MM.1S (cell line): ENCODE measurements at places on chromosomes 2 and 18.

DNA sequence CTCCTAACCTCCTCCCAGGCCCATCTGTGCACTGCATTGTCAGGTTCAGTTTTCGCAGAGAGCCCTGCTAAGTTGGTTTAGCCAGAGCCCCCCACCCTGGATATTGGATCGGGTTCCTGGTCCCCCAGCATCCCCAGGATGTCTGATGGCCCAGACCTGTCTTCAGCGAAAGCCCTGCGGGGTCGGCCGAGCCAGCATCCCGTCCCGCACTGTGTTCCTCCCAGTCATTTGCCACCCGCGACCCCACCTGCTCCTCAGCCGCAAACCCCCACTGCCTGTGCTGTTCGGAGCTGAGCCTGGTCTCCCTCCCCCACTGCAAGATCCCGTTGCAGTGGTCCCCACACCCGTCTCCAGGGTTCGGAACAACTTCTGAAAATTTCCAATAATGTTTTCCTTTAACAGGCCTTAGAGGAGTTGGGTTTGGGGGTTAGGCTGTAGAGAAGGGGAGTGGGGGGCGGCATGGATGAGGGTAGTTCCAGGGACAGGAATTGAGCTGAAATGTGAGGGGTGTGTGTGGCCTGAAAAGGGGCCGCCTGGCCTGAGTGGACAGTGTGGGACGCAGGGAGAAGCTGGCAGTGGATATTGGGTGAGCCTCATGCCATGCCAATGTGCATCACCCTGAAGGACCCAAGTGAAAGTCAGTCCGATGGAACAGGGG, 1.6 kb upstream of the COPS9 start:
- no peak for DNase-seq

GRCh38 chr2:7029291-7030059, 112.3 kb downstream of the RNF144A start:
- no peak for DNase-seq

- DNase-seq, result no peak
Measured at GRCh38 chr2:178997477-178997876, 52.5 kb downstream of the CCDC141 start.

DNA sequence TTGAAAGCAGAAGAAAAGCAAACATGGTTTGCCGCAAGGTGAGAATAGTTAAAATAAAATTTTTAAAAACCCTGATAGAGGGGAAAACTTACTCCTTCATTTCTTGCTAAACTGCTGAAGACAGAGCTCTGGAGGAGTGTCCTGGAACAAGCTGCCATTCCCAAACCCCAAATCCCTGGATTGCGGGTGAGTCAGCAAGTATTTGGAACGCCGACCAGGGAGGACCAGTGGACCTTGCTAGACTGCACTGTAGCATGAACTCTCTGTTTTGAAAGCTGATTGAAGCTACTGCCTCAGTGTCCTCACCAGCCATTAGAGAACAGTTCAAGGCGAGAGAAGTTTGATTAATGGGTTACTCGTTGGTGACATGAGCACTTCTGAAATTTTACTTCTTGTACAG, 99.4 kb upstream of the RASGRP3 start:
- no peak for DNase-seq

DNA sequence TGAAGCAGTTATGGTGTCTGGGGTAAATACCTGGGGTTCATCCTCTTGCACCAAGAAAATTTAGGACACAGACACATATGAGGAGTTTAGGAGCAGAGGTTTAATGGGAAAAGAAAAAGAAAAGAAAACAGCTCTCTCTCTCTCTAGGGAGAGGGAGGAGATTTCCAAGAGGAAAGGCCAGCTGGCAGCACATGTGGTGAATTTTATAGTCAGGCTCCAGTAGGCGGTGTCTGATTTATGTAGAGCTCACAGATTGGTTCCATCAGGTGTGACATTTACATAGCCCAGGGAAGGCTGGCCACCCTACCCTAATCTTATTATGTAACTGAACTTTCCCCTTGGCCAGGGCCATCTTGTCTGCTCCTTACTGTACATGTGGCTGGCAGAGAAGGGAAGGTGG, 297.5 kb upstream of the RGPD4 start:
- DNase-seq, result no peak

DNA sequence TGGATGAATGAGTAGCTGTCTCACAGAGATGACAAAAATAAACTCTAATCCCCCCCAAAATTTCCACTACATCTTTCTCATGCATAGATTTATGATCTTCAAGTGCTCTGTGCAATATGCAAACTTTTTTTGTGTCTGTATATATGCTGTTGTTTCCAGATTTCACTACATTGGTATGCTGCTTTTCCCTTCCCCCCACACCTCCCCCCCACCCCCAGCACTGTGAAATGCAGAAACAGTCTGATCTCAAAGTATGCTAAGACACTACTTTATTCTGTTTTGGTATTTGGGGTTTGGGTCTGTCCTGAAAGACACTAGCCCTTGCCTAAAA, 524 bp upstream of the KLHL14 start:
- no peak for DNase-seq

DNA sequence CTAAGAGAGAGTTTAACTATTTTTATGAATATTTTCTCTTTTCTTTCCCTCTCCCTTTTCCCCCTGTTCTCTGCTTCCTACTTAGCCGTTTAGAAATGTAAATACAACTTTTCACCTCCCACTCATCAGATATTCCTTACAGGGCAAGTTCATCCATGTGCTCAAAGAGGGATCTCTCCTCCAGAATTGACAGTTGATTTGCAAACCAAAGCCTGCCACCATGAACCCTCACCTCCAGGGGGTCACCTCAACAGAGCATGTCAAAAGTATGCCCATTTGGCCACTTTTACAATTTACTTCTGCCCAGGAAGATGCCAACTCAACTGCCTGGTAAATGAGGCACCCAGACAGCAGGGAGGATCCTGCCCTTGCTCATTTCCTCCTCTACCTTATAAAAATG, 149.2 kb upstream of the GYPC start:
- no peak for DNase-seq

GRCh38 chr2:8232871-8233270, 449.0 kb upstream of the ID2 start:
- no peak for DNase-seq

- no peak for DNase-seq
Measured at GRCh38 chr2:138223319-138223718, 259.0 kb downstream of the HNMT start.

DNA sequence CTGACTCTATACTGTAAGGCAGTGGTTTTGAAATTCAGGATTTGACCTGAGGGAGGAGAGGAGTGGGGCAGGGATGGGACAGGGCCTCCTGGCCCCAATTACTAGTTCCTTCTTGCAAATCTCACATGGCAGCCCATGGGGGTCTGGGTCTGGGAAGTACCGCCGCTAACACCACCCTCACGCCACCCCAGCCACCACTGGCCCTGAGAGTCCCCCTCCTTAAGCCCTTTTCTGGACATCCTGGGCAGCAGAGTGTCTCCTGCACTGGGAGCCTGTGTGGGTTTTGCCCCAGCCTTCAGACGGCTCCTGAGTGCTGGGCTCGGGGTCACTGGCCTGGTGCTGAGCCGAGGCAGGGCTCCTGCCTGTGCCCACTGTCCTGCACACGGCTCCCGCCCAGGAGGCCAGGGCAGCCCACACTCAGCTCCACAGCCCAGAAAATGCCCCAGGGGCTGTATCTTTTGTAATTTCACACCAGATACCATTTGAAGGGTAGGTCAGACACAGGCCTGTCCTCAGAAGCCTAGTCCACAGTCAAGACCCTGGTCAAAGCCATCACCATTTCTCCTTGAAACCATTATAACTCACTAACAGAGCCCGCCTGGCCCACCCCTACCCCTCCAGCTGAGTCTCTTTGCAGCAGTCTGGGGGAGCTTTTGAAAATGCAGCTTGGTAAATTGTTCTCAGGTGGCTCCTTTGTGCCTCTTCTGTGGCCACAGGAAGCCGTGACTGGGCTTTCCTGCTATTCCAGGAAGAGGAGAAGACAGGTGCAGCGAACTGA, 55.1 kb downstream of the CYP27C1 start:
- DNase-seq, result no peak

DNA sequence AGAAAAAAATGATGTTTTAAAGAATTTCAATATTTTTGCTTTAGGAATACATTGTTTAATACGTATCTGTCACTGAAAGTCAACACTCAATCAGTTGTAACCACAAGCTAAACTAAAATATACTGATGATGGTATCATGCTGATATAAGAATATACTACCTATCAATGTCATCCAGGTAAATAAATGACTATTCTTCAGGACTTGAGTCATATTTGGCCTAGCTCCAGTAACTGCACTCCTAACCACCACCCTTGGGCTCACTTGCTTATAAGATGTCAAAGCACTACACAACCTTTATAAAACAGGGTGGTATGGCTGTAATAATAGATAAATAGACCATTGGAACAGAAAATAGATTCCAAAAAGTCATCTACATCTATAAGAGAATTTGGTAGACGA, 48.8 kb downstream of the RND3 start:
- DNase-seq, result no peak

- DNase-seq, result no peak
Measured at GRCh38 chr18:70190529-70190928, 15.0 kb downstream of the RTTN start.

DNA sequence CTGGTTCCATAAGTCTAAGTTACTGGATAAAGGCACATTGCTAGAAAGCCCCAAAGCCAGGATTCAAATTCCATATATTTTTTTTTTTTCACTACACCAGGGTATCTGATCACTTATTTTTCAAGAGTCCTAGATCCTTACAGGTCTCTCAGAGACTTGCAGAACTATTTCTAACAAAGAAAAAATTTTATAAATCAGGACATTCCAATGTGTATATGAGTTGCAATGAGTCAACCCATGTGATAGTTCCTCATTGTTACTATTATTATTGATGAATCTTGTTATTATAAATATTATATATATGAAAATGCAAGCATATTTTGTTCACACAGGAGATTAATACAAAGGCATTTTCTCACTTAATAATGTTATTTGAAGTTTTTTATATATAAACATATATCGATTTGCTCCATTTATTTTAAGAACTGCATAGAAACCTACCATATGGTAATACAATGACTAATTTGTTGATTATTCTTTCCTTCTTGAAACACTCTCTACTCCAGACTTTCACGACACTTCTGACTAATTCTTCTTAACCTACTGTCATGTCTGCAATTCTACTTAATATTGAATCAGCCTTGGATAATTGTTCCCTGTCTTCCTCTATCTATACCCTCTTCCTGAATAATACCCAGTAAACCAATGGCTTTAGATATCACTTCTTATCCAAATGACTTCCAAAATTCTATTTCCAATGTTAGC, 968.4 kb upstream of the NRXN1 start:
- no peak for DNase-seq

DNA sequence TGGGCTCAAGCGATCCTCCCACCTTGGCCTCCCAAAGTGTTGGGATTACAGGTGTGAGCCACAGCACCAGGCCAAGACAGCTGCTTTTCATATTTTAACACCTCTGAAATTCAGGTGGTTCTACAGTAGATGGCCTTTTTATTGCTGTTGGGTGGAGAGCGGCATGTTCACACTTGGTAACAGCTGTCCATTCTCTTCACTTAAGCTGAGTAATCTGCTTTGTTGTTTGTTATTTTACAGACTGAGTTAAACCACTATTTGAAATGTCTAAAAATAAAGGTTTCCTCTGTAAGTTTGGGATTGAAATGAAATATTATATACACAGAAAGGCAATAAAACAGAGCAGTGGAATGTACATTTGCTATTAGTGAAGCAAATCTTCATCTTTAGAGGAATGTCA, 44.9 kb upstream of the TLK1 start:
- DNase-seq, result no peak

- DNase-seq, result no peak
Measured at GRCh38 chr18:63889626-63890025, 2.1 kb downstream of the SERPINB2 start.

GRCh38 chr2:99980176-99980575, 162.2 kb downstream of the AFF3 start:
- DNase-seq, result no peak

- DNase-seq, result no peak
Measured at GRCh38 chr2:68889021-68889420, 17.8 kb upstream of the BMP10 start.

DNA sequence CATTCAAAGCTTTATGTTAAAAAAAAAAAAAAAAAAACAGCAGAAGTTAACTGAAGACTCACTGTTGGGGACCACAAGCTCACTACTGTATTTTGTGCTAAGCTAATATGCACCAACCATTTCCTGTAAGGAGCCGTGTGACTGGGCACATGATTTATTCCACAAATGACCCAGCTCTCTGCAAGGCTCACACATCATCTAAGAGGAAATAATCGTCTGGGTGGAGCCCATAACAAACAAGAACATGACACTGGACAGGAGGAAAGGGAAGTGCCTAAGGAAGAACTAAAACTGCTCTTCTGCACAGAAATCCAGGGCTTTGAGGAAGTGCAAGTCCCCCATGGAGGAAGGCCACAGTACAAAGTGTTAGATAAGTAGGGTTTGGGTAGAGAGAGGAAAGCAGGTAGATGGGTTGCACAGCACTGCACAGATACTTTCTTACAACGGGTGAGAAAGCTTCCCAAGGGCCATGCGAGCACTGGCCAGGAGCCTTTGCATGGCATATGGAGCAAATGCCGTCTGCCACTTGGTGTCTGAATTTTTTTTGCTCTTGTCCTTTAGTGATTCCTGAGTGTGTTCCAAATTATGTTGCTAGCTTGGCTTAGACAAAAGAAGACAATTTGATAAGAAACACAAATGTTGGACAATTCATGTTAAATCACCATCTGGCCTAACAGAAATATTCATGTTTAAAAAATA, 24.4 kb downstream of the NFE2L2 start:
- no peak for DNase-seq

GRCh38 chr2:200329798-200330197, 23.3 kb downstream of the SPATS2L start:
- DNase-seq, result no peak

- DNase-seq, result no peak
Measured at GRCh38 chr2:200624658-200625057, 38.8 kb downstream of the AOX1 start.

DNA sequence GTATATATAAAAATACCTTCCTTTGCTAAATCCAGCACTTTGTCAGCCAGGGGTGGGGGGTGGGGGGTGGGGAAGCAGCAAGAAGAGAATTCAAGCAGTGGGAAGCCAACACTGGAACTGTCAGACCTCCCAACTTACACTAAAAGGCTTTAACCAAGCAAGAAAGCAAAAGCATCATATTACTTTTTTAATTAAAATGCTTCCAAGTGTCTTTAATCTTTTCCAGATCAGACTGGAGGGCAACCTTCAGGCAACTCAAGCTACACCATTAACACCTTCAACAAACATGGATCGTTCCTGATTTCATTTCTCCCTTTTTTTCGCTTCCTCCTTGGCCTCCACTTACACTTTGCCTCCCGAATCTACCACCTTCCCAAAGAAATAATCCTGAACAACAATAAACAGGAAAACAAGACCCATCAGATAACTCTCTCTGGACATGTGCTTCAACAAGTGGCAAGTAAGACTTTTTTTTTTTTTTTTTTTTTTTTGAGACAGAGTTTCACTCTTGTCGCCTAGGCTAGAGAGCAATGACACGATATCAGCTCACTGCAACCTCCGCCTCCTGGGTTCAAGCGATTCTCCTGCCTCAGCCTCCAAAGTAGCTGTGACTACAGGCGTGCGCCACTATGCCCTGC, 35.5 kb downstream of the ZNF521 start:
- DNase-seq, result no peak

- DNase-seq, result no peak
Measured at GRCh38 chr2:216635171-216635570, 2.0 kb downstream of the IGFBP2 start.
